ENCODE measurements at places on chromosomes 5 and 9. TPM values are rescaled to one million over a fixed set of nuclear protein-coding genes. Genes with fewer than 3 reads are reported as not detected.

DNA sequence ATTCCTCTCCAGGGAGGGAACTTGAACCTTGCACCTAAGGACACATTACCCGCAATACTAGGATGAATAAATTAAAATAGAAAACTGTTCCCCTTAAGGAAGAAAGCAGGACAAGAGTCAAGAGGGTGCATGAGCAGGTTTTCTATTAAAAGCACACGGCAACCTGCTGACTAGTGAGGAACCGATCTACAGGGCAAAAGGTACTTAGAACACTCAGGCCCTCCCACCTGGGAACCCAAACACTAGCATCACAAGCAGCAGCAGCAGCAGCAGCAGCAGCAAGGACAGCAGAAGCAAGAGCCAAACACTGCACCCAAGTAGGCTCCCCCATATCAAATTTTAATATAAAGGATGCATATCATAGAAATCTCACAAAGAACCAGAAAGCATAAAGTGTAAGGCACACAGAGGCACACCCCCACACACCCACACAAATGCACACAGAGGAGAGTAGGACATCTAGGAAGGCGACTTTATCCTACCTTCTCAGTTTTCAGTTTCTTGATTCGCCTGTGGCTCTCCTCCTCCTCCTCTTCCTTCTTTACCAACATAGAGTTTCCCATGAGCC, 2.8 kb downstream of the ZNF608 start:
- no peak for DNase-seq

Gene SELENOP
- total RNA-seq = 17.3 TPM

GRCh38 chr9:21294904-21295538, 10.1 kb downstream of the IFNA5 start:
- no peak for DNase-seq

GRCh38 chr5:122761115-122761514, 13.8 kb upstream of the SNX2 start:
- DNase-seq = no peak

Gene N4BP3
- total RNA-seq = 6.0 TPM

Data from kidney epithelial cell (primary cell).